ENCODE measurements at places on chromosomes 4 and X.

GRCh38 chrX:47751670-47752069, 85.0 kb upstream of the ZNF81 start:
- peaks cover 5% of the 10 kb centered on the region for H3K27me3 ChIP-seq
- DNase-seq = peak; percentile 37
- no peak overlapping the region for H3K27ac ChIP-seq
- H3K4me1 ChIP-seq = peaks cover 4% of the 10 kb centered on the region
- H3K36me3 ChIP-seq = no peaks in the 10 kb centered on the region

DNA sequence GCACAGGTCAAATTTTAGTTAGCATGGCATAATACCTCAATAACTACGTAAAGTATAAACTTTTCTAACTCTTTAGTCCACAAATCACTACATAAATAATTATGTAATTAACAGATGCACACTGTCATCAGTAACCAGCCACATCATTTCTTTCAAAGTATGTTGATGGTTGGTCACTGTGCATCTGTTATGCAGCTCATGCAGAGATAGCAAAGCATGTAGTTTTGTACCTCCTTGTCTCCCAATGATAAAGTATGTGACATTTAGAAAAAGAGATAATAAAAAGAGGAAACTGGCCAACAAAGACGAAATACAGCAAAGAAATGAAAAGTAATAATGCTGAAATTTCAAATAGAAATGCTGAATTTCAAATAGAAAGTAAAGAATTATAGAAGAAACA, 2.9 kb downstream of the LAMTOR3 start:
- no peak overlapping the region for H3K4me3 ChIP-seq
- no peak for DNase-seq
- H3K27me3 ChIP-seq = no peaks in the 10 kb centered on the region

DNA sequence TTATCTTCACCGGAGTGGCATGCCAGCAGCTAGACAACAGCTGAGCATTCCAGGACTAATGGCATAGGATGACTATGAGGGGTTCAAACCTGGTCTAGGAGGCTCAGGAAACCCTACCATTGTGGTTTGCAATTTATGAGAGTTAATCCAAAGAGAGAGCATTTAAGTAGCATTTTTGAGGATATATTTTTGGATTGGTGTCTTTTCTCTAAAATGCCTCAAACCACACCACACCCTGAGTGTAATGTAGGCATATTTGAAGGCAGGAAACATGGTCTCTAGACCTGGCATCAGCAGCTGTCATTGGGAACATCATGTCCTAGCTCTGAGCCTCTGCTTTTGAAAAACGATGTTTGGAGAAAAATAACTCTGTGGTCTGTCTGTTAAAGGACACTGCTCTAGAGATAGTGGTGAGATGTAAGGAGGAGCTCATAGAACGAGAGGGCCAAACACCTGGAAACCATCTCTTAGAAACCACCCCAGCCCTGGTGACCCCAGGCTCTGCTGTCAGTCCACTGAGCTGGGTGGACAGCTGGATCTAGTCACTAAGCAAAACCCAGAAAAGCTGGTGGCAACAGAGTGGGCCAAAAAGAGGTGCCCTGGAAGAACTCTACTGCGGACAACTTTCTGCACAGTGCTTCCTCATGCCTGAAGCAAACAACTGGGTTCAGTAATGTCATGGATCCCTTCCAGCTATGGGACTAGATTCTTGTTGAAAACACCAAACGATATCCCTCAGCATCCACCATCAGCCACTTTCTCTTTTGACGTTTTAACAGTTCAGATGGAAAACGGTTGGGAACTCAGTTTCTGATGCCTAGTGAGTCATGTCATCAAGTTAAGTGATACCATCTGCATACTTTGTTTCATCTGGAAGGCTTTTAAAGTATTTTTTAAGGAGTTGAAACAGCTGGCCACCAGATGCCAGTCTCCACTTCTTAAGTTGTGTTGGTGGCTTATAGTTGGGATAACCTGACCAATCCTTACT, 100.2 kb upstream of the C1QTNF7 start:
- no peaks in the 10 kb centered on the region for H3K27me3 ChIP-seq
- no peak overlapping the region for H3K27ac ChIP-seq
- no peak for DNase-seq
- H3K4me1 ChIP-seq = no peaks in the 10 kb centered on the region
- no peak overlapping the region for H3K4me3 ChIP-seq

- no peak overlapping the region for H3K4me3 ChIP-seq
- no peaks in the 10 kb centered on the region for H3K27me3 ChIP-seq
- H3K36me3 ChIP-seq = no peaks in the 10 kb centered on the region
- H3K4me1 ChIP-seq = no peaks in the 10 kb centered on the region
These were observed 534.4 kb upstream of the PCDH10 start for GRCh38 chr4:132614682-132615081.

GRCh38 chr4:187972135-187972534, 23.4 kb upstream of the ZFP42 start:
- no peak for DNase-seq
- no peaks in the 10 kb centered on the region for H3K27me3 ChIP-seq
- H3K27ac ChIP-seq = no peak overlapping the region
- no peaks in the 10 kb centered on the region for H3K4me1 ChIP-seq
- no peaks in the 10 kb centered on the region for H3K36me3 ChIP-seq
- H3K4me3 ChIP-seq = no peak overlapping the region

DNA sequence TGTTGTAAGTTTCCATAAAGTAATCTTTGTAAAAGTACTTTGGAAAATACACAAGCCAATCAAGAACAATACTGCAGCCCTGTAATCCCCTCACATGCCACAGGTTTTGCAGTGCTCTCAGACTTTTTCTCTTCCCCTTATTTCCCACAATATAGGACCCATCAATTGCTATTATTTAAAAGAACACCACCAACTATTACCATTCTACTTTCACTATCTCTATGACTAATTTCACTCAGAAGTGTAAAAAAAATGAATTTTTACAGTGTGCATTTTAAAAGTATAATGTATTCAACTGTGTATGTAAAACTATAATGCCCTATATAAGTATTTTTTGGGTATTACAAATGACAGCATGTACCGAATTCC, 1.7 kb downstream of the ATP8A1 start:
- DNase-seq = no peak
- H3K4me3 ChIP-seq = peak overlapping the region; percentile 88
- H3K27me3 ChIP-seq = no peaks in the 10 kb centered on the region

GRCh38 chr4:177285953-177286352, 23.7 kb upstream of the NEIL3 start:
- H3K4me3 ChIP-seq = no peak overlapping the region
- no peak overlapping the region for H3K27ac ChIP-seq
- H3K4me1 ChIP-seq = peaks cover 3% of the 10 kb centered on the region
- no peaks in the 10 kb centered on the region for H3K36me3 ChIP-seq
- no peak for DNase-seq
- H3K27me3 ChIP-seq = no peaks in the 10 kb centered on the region

DNA sequence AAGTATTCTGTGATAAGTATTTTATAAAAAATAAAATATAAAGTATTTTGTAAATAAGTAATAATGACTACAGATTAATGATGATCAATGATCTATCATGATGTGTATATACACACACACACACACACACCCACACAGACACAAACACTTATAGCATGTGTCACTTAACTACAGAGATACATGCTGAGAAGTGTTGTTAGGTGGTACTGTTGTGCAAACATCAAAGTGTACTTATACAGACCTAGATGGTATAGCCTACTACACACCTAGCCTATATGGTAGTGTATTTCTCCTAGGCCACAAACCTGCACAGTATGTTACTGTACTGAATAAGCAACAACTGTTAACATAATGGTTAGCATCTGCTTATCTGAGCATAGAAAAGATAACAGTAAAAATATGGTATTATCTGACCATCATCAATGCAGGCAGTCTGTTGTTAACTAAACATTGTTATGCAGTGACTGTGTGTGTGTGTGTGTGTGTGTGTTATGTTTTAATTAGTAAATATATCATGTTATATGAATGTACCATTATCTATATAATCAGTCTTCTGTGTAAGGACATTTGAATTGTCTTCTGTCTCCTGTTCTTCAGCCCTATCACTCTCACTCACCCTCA, 138.2 kb downstream of the CAMK2D start:
- H3K27ac ChIP-seq = no peak overlapping the region
- no peaks in the 10 kb centered on the region for H3K27me3 ChIP-seq

DNA sequence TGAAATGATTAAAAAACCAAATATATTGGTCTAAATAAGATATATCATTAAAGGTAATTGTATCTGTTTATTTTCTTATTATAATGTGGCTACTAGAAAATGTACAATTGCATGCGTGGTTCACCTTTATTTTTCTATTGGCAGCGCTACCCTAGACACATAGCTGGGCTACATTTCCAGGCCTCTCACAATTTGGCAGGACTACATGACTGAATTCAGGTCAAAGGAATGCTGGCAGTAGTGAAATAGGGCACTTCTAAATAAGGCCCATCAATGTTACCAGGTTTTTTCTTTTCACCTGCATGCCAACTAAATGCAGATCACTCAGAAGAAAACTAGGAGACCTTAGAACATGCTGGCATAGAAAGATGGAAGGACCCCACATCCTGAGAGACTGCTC, 1072.9 kb upstream of the SLIT2 start:
- H3K27ac ChIP-seq = no peak overlapping the region
- no peaks in the 10 kb centered on the region for H3K27me3 ChIP-seq
- no peak overlapping the region for H3K4me3 ChIP-seq
- H3K4me1 ChIP-seq = no peaks in the 10 kb centered on the region

DNA sequence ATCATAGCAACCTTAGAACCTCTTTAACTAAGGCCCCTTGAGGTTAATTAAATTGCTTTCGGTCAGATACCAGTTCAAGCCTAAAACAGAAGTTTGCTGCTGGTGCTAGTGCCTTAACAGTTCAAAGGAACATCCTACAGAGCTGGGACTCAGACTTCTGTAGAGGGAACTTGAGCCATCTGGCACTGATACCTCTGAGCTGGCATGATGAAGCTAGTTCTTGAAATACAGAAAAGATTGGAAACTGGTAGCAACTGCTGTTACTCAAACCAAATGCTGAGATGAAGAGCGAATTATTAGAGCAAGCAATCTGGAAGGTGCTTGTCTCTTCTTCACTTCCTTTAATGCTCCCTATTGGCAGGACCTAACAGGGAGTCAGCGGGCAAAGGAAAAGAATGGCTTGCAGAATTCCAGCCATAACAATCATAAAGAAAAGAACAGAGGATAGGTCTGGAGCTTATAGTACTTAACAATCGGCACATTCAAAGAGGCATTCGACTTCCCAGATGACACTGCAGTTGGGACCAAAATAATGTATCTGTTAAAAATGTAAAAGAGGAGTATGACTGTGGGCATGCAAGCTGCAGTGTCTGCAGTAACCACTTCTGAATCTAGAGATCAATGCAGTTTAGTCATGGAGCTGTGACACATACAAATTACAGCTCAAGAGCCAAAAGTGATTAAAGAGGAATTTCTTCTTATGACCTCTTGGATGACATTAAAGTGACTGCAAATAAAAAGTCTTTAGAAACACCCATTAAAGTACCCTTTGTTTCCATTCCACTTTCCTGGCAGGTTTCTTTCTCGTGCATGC, 298.9 kb downstream of the PDGFC start:
- H3K27me3 ChIP-seq = no peaks in the 10 kb centered on the region
- no peak overlapping the region for H3K4me3 ChIP-seq
- H3K4me1 ChIP-seq = no peaks in the 10 kb centered on the region
- H3K36me3 ChIP-seq = no peaks in the 10 kb centered on the region

- DNase-seq = no peak
- peaks cover 6% of the 10 kb centered on the region for H3K4me1 ChIP-seq
- H3K4me3 ChIP-seq = no peak overlapping the region
- H3K36me3 ChIP-seq = no peaks in the 10 kb centered on the region
- no peak overlapping the region for H3K27ac ChIP-seq
These were observed 3.1 kb downstream of the GUCY1B1 start for GRCh38 chr4:155761916-155762315.

- peaks cover 2% of the 10 kb centered on the region for H3K36me3 ChIP-seq
These were observed 150.0 kb downstream of the SPRY1 start for GRCh38 chr4:123546573-123547060.

DNA sequence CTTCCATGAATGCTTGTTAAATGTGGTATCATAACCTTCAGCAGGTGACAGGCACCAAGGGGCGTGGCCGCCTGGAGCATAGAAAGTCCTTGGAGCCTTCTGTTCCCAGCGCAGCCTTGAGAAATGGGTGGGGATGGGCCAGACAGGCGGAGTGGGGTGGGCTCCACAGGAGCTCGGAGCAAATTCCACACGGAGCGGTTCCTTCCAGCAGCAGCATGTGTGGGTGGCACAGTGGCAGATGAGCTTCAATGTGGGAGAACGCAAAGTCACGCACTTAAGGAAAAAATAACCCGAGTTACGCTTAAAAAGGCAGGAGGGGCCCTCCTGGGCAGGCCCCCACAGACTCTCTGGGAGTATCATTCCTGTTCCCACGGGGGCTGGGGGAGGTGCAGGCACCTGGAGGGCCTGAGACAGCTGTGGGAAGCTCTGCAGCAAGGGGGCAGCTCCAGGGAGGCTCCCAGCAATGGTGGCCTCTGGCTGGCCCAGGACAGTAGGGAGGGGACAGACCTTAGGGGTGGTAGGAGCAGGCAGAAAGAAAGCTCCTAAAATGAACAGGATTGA, 15.3 kb downstream of the TMEM271 start:
- no peak overlapping the region for H3K27ac ChIP-seq
- H3K4me3 ChIP-seq = no peak overlapping the region
- H3K36me3 ChIP-seq = no peaks in the 10 kb centered on the region
- H3K4me1 ChIP-seq = no peaks in the 10 kb centered on the region
- H3K27me3 ChIP-seq = no peaks in the 10 kb centered on the region

DNA sequence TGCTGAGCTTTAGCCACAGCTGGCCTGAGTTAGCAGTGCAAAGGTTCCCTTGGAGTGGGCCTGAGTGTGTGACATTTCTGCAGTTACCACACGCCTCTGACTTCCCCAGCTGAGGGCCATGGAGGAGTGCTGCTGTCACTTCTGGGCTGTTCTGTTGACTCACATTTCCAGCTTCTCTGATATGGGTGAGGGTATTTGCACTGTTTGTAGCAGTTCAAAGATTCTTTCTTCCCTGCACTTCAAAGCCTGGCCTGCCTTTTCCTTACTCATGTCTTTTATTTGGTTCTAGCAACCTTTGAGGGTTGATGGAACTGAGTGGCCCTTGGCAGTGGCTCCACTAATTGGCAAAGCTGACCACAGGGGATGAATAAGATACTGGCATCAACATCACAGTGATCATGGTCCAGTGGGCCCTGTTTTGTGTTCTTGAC, 26.4 kb upstream of the SCML1 start:
- no peaks in the 10 kb centered on the region for H3K36me3 ChIP-seq
- no peaks in the 10 kb centered on the region for H3K4me1 ChIP-seq
- no peak overlapping the region for H3K27ac ChIP-seq
- DNase-seq = no peak
- peaks cover 2% of the 10 kb centered on the region for H3K27me3 ChIP-seq
- H3K4me3 ChIP-seq = no peak overlapping the region

DNA sequence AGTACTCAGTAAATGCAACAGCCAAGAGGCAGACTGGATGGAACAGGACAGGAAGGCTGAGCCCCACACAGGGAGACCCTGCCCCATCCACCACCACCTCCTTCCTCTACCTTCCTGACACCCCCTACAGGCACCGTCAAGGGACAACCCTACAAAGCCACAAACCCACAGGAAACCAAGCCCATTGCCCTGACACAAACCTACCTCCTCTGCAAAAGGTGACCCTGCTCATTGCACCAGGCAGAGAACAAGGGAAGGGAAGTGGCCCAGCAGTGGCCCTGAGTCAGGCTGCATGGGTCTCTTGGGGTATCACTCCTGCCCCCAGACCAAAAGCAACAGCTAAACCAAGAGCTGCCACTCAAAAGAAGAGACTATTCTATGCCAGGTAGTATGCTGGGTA, 21.0 kb downstream of the JAKMIP1 start:
- peaks cover 93% of the 10 kb centered on the region for H3K36me3 ChIP-seq
- H3K27ac ChIP-seq = peak overlapping the region; percentile 100
- H3K4me1 ChIP-seq = peaks cover 99% of the 10 kb centered on the region
- H3K4me3 ChIP-seq = peak overlapping the region; percentile 74

GRCh38 chrX:109992203-109992602, 10.7 kb upstream of the TMEM164 start:
- H3K4me1 ChIP-seq = peaks cover 35% of the 10 kb centered on the region
- no peak for DNase-seq
- no peaks in the 10 kb centered on the region for H3K27me3 ChIP-seq
- no peaks in the 10 kb centered on the region for H3K36me3 ChIP-seq
- no peak overlapping the region for H3K4me3 ChIP-seq

All from activated CD4-positive, alpha-beta memory T cell treated with anti-CD3 and anti-CD28 coated beads, Interleukin-2, amount 10 ng/mL, durations not matched to agents 7 days and 5 days (primary cell).